GM04503 (cell line): ENCODE measurements at places on chromosomes 4 and X.

- no peak for DNase-seq
Measured at GRCh38 chr4:186759990-186760389, 36.3 kb upstream of the FAT1 start.

- no peak for DNase-seq
Measured at GRCh38 chr4:122914938-122915337, 7.5 kb downstream of the NUDT6 start.

GRCh38 chr4:183576701-183577404 lies 72.0 kb downstream of the ING2 start:
- DNase-seq: no peak

- DNase-seq: no peak
Measured at GRCh38 chr4:185767528-185767927, 44.5 kb downstream of the SORBS2 start.

DNA sequence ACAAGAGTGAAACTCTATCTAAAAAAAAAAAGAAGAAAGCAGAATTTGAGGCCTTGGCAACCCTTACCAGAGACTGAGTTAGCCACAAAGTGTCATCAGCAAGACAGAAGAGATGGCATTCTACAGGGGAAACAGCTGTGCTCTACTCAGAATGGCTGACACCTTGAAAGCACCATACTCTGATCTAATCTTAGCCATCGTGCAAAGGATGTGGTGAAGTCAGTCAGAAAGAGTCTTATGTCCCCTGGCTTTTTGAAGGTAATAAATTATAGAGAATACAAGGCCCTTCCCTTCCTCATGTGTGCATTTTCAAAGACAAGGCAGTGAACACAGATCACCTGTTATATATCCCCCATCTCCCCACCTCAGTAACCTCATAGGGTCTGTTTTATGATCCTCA lies 13.2 kb downstream of the CLNK start:
- no peak for DNase-seq
